ENCODE measurements at places on chromosomes 7 and 10.

GRCh38 chr10:97991871-97992270 is 38.5 kb downstream of the CRTAC1 start:
- DNase-seq: no peak

- DNase-seq: no peak
Measured at GRCh38 chr10:113169853-113170460, 219.9 kb downstream of the TCF7L2 start.

- DNase-seq: peak; percentile 72
Measured at GRCh38 chr10:11611248-11612020, at the start of gene USP6NL. USP6NL (minus strand) TSS chr10:11611650; CDS start chr10:11597634, 14,016 bp downstream.

DNA sequence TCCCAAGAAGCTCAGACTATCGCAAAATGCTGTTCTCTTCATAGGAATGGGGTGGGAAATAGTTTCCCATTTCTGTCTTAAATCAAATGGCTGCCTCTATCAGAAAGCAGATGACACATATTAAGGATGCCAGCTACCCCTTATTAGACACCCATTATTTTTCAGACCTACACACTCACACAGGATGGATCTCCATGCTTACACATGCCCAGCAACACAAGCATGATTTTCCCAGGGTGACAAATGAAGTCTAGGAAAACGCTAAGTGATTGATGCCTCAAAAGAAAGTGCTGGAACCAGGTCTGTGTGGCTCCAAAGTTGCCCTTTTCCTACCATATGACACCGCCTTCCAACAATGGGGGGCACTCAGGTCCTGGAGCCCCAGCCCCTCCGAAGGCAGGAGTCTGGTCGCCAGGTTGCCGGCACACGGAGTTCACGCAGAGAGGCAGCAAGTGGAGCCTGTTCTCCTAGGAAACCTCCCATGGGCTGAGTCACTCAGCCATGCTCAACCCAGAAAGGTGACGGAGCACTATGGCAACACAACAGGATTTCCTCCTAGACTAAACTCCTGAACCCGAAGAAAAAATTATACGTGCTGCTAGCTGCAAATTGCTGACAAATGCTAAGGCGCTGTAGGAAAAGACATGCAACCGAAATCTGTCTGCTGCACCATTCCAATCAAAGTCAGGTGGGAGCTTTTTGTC is 19.8 kb downstream of the VOPP1 start:
- peak; percentile 77 for DNase-seq

DNA sequence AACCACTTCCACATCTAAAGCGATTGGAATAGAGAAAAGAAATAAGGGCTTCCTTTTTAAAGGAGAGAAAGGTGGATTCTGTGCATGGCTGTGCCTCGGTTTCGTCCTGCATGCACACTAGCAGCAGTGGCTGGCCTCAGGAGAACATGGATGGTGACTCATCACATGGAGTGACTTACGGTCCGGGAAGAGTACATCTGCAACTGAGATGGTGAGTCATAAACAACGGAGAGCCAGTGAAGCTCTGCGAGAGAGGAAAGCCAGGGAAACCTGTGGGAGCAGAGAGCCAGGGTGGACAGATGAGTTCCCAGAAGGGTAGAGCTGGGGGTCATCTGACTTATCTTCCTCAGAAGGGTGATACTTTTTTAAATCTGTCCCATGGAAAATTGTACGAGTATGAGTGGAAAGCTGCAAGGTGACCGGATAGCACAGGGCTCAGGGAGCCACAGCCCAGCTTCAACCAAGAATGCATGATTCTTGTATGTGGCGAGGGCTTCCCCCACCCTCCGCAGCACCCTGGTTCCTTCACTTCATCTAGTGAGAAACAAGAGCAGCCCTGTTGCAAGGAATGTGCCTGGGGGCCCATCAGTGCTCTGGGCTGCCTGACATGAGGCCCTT is 259.1 kb downstream of the KLF6 start:
- DNase-seq: no peak

- no peak for DNase-seq
Measured at GRCh38 chr7:15104411-15105092, 202.0 kb upstream of the DGKB start.

DNA sequence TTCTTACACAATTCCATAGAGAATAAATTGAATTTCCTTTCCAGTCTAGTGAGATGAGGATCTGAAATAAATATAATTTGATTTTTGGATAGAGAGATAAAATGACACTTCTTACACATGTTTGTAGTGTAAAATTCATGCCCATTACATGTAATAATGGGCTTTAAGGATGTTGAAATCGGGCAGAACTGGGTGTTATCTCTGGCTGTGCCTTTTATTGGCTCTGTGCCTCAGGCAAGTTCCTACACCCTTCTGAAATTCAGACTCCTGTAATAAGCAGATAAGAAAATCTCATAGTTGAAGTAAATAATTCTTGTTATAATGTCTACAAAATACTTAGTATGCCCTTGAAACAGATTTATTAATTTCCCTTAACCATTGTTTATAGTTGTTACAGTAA is 125.6 kb downstream of the SEMA3A start:
- no peak for DNase-seq

DNA sequence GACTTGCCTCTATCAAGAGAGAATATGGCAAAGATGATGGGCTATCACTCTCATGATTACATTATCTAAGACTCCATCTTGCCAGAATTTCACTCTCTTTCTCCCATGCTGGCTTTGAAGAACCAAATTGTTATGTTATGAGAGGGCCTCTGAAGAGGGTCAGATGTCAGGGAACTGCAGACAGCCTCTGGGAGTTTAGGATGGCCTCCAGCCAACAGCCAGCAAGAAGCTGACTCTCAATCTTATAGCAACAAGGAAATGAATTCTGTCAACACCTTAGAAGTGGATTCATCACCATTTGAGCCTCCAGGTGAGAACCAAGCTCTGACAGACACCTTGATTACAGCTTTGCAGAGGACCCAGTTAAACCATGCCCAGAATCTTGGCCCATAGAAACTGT is 33.6 kb downstream of the ZNF22 start:
- DNase-seq: no peak

- no peak for DNase-seq
Measured at GRCh38 chr10:29064680-29065079, 224.2 kb upstream of the LYZL1 start.

DNA sequence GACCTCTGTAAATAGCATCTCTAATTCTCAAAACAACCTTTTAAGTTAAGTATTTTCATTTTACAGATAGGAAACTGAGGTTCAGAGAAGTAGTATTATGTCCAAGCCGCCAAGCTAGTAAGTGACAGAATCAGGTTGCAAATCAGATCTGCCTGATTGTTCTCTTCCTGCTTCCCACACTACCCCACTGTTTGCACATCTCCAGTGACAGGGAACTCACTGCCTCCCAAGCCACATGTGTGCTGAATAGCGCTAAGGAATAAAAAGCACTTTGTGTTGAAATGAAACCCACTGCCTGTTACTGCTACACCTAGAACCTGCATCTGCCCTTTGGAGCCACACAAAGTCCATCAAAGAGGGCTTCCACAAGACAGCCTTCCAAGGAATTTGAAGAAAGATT is 45.1 kb upstream of the WDR11 start:
- DNase-seq: peak; percentile 62

DNA sequence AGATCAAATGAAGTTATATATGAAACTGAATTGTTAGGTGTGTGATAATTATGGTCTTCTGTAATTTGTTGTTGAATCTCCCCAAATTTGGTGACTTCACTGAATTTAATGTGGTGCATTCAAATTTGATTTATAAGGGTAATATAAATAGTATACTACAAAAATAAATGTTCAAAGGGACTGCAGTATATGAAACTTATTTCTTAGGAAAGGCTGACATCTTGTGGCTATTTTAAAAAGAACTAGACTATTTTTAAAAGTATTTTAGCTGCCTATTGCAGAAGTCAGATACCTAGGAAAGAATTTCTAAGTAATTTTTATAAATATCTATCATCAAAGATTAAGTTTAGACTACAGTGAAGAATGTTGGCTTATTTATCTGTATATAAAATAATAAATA is 36.6 kb downstream of the ATRNL1 start:
- peak; percentile 34 for DNase-seq

- no peak for DNase-seq
Measured at GRCh38 chr10:75530299-75530698, 98.9 kb downstream of the LRMDA start.
